ENCODE measurements at places on chromosomes 11 and 22.

DNA sequence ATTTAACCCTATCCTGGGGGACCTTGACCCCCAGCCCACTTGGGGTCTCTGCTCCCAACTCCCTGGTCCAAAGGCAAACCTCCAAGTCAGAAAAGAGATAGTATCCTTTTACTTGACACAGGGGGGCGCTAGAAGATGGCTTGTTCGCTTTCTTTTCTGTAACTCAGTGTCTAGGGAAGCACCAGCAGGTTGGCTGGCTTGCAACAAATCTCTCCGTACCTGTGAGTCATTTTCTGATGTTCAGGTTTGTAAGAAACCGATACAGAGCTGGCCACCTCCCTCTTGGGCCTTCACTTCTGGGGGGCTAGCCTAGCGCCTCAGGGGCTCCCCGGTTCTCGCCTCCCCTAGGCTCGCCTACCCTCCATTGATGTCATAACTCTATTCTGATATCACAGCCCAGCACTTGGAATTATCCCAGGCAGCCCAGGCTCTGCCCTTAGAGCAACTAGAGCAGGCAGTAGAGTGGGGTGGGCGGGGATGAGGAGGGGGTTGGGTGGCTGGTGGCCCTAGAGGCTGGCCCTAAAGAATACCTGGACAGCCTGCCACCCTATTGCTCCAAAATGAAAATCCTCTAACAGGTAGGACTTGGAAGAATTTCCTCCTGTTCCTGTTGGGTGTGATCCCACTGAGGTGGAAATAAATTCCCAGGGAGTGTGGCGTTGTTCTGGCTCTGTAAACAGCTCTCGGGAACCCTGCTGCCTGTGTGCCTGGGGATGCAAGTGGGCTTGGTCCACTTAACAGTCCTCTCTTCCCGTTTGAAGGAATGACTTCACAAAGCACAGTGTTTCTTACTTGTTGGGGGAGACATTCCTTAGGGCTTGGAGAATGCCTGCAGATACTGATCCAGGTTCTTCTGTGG lies 69.4 kb downstream of the OSBP2 start:
- peak; percentile 78 for DNase-seq

DNA sequence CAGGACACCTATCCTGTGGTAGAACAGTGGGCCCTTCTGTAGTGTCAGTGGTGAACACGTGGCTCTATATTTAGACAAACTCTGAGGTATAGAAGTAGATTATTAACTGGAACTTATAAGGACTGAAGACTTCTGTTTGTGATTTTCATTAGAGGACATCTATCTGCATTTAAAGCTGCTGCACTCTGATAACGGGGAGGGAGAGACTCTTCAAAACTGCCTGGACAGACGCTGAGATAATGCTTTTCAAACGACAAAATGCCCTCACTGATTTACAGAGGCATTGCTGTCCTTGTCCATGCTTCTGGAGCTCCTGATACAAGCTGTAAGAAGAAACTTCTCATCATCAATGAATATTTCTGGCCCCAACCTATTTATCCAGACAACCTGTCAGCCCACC lies 425.2 kb downstream of the OPCML start:
- no peak for DNase-seq

GRCh38 chr11:71456294-71456693 lies 3.3 kb downstream of the NADSYN1 start:
- no peak for DNase-seq

DNA sequence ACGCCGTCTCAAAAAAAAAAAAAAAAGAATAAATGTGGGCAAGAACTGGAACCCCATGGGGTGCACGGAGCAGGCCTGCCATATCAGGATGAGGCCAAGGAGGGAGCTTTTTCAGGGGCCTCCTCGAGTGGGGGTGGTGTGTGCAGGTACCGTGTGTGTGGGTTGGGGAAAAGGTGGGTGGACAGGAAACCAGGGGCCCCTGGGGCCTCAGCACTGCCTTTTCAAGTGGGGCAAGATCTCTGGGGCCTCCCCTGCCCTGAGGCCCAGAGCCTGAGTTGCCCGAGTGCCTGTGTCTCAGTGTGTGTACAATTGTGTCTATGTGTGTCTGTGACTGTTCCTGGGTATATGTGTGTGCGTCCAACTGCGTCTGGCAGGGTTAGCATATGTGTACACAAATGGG lies 23.8 kb downstream of the TEF start:
- DNase-seq, result no peak

DNA sequence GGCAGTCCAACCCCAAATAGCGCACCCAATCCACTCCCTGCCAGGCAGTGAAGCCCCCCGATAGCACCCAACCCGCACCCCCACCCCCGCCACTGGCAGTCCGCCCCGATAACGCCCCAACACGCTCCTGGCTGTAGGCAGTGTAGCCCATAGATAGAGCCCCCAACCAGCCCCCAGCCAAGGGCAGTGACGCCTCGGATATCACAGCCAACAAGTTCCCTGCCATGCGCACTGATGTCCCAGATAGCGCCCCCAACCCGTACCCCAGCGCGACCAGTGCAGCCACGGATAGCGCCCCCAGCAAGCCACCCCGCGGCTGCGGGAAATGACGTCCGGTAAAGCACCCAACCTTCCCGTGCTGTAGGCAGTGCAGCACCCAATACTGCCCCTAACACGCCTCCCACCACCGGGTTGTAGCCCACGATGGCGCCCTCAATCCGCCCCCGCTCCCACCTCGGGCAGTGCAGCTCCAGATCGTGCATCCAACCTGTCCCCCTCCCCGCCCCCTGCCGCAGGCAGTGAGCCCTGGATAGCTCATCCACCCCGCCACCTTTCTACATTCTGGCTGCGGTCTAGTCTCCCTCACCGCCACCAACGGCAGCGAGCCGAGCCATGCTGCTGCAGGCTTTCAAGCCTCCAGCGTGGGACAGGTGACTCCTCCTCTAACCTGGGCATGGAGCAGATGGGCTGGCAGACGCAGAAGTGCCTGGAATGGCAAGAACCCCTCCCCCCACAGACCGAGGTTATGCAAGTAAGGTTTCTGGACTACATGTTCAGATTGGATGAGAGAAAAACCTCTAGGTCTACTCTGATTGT lies 625 bp downstream of the RFPL2 start:
- no peak for DNase-seq

GRCh38 chr11:6480299-6480914 lies 724 bp downstream of the ARFIP2 start:
- DNase-seq, result no peak

DNA sequence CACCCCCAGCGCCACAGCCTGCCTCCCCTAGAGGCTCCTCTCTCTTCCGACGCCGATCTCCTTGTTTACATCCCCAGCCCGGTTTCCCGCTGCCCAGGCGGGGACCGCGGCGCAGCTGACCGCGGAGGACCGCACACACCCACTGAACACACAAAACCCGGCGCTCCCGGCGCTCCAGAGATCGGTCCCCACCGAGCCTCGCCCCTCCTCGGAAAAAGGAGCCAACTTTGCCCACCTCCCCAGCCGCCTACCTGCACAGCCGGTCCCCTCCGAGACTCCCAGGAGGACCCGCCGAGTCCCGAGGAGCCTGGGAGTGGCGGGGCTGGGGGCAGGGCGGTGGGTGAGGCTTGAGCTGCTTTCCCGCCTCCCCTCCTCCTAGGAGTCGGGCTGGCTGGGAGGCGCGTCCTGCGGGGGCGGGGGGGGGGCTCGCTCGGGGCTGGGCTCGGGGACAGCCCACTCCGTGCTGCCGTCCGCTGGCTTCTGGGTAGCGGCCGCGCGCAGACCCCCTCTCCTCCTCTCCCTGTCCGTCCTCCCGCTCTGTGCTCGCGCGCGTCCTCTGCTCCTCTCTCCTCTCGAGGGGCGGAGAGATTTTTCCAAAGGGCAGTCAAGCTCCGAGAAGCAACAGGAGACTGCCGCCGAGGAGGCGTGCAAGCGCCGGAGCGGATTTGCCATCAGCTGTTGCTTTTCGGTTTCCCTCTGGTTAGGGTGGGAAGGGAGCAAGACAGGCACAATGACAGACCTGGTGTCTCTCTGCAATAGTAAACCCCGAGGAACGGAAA lies at the start of gene FXYD6:
TSS of gene FXYD6 (minus strand) at position 318 of the 779 bp plus-strand sequence. CDS start 33,882 bp downstream, outside the sequence.
- no peak for DNase-seq

DNA sequence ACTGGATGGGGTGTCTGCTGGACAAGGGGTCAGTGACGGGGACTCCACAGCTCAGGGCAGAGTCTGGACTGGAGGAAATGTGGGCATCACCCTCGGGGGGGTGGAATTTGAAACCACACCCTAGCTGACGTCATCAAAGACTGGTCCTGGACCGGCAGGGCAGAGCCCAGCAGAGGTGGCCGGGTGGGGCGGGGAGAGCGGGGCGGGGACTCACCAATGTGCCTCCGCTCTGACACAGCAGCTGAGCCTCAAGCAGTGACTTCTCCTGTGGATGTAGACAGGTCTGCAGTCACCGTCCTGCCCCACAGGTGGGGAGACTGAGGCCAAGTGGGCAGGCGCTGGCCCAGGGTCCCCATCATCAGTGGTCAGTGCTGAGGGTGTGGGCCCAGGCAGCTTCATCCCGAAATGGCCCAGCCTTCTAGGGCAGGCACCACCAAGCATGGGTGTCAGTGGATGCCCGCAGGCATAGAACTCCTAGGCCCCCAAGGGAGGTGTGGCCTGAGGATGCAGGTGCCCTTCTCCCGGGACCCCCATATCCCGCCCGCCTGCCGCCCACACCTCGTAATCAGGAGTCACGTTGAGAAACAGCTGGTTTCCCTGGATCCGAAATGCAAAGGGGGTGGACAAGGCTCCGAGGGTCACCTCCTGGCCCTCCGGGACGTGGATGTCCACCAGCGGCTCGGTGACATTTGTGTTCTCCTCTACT lies 603 bp downstream of the CDHR5 start:
- DNase-seq, result no peak

- DNase-seq, result peak; percentile 78
Measured at GRCh38 chr22:32018056-32018455, 25.0 kb upstream of the SLC5A1 start.

DNA sequence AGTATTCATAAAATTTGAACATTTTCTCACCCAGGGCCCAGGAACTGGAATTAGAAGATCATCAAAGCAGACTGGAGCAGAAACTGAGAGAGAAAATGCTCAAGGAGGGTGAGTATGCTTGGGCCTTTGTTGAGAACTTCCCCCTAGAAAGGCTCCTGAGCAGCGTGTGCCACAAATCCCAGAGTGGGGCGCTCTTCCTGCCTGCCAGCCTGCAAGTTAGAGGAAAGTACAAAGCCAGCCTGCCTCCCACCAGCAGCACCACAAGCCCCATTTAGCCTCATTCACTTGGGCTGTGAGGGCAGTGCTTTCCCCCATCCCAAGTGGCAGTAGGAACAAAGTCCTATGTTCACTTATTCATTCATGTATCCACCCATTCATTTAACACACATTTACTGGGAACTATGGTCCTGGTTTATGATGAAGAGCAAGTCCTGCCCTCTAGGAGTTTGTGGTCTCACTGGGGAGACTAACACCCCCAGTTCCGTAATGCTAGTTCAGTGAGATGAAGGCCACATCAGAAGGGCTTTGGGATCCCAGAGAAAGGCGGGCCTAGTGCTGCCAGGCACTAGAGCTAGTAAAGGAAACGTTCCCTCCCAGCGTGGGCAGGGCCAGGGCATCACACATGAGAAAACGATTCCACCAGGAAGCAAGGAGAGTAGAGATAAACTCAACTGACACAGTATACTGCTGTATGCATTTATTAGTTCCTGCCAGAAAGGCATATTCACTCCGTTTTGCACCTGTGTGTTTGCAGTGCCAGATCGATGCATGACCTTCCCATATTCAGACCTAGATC lies 22.4 kb upstream of the PARVA start:
- DNase-seq, result no peak

DNA sequence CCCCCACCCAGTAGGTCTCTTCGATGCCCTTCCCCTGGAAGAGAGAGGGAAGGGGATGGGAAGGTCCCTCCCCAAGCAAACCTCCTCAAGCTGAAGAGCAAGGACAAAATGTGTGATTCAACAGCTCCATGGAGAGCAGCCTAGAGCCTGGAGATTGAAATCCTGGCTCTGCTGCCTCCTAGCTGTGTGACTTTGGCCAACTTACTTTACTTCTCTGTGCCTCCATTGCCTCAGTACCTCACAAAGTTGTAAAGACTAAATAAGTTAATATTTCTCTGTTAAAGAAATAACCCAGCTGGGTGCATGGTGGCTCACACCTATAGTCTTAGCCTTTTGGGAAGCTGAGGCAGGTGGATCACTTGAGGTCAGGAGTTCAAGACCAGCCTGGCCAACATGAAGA lies 21.1 kb upstream of the LRRC32 start:
- no peak for DNase-seq

- DNase-seq, result no peak
Measured at GRCh38 chr11:117316197-117316961, at the start of gene BACE1. Gene BACE1 (minus strand): TSS chr11:117316256. CDS start chr11:117315795, 461 bp downstream.

- DNase-seq, result no peak
Measured at GRCh38 chr11:120512739-120513435, 1.3 kb downstream of the GRIK4 start.

- DNase-seq, result no peak
Measured at GRCh38 chr22:37017356-37017755, 1.9 kb downstream of the TST start.

- DNase-seq, result no peak
Measured at GRCh38 chr22:46803031-46803880, 40.8 kb downstream of the TBC1D22A start.

GRCh38 chr22:32631507-32632255 lies 157.1 kb downstream of the FBXO7 start:
- no peak for DNase-seq

GRCh38 chr11:117861151-117862018 lies 15.1 kb downstream of the FXYD6 start:
- DNase-seq, result no peak

GRCh38 chr11:85029964-85030363 lies 597.2 kb downstream of the DLG2 start:
- DNase-seq, result peak; percentile 18

DNA sequence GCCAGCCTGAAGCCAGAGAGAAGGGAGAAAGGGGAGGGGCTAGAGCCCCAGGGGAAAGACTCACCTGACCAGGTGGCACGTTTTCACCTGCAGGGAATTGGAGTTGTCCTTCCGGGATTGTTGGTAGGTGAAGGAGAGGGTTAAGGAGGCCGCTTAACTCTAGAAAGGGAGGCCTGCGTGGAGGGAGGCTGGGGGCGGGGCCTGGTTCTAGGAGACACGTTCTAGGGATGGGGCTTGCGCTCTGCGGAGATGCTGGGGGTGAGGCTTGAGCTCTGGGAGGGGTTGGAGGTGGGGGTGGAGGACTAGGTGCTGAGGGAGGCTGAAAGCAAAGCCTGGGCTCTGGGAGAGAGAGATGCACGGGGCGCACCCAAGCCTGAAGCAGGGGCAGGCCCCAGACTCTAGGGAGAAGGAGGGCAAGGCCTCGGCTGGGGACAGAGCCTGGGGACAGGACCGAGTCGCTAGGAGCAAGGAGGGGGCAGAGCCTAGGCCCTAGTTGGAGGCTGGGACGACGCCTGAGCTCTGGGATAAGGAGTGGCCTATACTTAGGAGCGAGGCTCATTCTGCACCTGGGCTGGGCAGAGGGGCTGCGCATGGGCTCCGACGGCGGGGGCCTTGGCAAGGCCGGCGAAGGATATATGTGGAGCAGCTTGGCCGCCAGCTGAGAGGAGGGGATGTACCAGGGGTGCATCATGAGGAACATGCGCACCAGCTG lies 2.4 kb downstream of the RASGRP2 start:
- no peak for DNase-seq

DNA sequence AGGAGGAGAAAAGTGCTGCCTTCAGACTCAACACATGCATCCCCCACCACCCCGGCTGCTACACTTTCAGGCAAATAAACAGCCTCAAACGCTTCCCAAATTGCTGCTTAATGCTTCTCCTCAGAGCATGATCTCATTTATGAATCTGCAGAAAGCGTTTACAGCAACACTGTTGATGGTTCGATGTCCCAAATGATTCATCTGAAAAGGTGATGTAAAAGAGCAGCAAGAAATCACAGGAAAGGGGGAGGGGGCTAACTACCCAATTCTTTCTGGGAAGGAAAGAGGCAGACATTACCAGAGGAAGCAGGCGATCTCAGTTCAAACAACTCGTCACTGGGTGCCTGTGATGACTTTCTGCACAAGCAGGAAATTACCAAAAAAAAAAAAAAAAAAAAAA lies 119.6 kb downstream of the TENM4 start:
- DNase-seq, result no peak

- DNase-seq, result no peak
Measured at GRCh38 chr11:1237128-1237580, 14.3 kb downstream of the MUC5B start.

All from epithelial cell of prostate (primary cell).